Kidney epithelial cell (primary cell): ENCODE measurements at places on chromosomes 3 and 15.

- no peak for DNase-seq
Observed at GRCh38 chr3:157868196-157868595, 238.0 kb downstream of the SHOX2 start.

GRCh38 chr3:169984292-169984691 lies 17.7 kb downstream of the SEC62 start:
- no peak for DNase-seq

- no peak for DNase-seq
Observed at GRCh38 chr3:146464005-146464595, 5.3 kb downstream of the PLSCR2 start.

- DNase-seq = no peak
Observed at GRCh38 chr3:182978387-182978786, 2.0 kb downstream of the DCUN1D1 start.

DNA sequence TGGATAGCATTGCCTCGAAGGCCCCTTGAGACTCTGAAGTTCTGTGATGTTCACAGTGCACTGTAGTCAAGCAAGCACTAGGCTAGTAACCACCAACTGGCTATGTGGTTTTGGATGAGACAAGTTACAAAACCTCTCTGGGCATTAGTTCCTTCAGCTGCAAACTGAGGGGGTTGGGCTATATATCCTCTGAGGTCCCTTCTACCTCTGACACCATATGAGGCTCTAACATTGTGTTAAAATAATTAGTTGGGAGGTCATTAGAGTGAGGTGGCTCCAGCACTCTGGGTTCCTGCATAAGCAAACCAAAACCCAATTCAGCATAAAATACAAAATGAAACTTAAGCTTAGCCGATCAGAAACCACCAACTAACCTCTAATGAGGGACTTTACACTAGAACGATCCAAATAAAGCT lies 209.5 kb upstream of the LRRN1 start:
- no peak for DNase-seq

GRCh38 chr3:124282751-124283651 lies 291.1 kb upstream of the ROPN1 start:
- DNase-seq = no peak

- DNase-seq = no peak
Observed at GRCh38 chr3:151538456-151539393, 77.9 kb upstream of the IGSF10 start.

GRCh38 chr3:15356176-15356575 lies 23.8 kb upstream of the SH3BP5 start:
- no peak for DNase-seq

DNA sequence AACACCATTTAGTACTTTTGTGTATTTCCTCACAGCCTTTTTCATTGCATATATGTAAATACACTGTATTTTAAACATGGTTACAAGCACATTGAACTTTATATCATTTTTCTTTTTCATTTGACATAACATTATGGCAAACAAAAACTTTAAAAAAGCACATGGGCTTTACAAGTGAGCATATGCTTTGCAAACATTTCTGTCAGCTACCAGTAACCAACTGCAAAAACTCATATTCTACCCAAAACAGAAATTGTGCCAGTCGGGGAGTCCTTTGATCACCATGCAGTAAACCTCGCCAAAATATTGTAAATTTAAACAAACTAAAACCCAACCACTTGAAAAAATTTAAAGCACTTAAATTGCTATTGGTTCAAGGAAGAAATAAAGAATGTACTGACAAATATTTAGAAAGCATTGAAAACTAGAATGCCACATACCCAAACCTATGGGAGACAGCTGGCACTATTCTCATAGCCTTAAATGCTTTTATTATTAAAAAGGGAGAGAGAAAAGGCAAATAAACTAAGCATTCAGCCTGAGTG lies 24.4 kb downstream of the ZNF710 start:
- DNase-seq = no peak

GRCh38 chr3:9695345-9695744 lies 8.3 kb upstream of the CPNE9 start:
- DNase-seq = no peak

DNA sequence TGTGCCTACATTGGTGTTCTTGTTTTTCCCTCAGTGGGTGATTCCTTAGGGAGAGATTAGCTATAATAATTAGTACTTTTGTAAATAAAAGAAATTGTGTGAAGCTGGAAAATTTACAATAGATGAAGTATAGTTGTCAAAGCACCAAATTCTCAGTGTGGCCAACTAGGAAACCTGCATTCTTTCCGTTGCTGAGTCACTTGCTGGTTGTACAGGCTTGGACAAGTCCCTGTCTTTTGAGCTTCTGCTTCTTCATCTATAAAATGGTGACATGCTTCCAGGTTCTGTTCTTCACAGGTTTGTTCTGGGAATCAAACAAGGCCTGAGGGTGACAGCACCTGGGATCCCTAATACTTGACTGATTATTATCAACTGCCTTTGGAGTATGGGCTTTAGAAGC lies 184.1 kb upstream of the HES1 start:
- DNase-seq = no peak

GRCh38 chr15:50767332-50767861 lies 1.9 kb upstream of the SPPL2A start:
- DNase-seq = no peak

DNA sequence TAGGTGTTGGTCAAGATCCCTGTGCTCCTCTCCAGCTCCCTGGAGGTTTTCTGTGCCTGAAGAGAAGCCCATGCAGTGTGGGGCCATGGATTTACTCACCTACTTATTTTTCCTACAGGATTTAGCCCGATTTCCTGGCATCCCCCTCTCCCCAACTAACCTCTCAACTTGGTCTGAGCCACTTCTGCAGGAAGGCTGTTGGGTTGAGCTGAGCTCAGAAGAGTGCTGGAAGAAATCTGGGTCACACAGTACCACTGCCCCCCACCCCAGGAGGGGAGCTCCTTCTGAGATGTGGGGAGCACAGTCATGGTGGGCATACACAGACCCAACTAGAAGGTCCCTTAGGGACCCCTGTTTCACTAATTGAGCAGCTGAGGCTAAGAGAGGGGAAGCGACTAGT lies 34.4 kb upstream of the SLCO2A1 start:
- DNase-seq = no peak

DNA sequence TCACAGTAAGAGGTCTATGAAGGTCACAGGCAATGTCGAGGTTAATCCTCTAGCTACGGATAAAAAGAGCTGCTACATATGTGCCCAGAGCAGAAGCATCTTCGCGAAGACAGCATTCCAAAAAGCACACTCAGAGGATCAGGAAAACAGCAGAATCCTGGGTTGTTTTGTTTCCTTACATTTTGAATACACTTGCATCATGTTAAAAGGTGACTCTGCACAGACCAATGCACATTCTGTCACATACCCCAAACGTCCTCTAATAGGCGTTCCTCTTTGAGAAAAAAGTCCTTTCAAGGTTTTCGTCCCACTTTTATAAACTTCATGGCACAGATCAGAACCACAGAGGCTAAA lies 52.7 kb downstream of the VGLL4 start:
- DNase-seq = no peak

DNA sequence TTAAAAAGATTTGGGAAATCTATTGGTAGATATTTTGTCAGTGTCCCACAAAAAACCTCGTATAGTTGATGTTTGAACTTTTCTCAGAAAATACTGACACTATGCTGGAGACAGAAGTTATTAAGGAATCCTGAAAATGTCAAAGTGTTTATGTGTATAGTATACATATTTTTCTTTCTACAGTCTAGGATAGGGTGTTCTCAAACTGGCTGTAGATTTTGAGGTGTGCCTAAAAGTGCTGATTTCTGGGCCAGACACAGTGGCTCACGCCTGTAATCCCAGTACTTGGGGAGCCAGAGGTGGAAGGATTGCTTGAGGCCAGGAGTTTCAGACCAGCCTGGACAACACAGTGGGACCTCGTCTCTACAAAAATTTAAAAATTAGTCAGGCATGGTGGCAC lies 322.0 kb downstream of the NLGN1 start:
- no peak for DNase-seq

DNA sequence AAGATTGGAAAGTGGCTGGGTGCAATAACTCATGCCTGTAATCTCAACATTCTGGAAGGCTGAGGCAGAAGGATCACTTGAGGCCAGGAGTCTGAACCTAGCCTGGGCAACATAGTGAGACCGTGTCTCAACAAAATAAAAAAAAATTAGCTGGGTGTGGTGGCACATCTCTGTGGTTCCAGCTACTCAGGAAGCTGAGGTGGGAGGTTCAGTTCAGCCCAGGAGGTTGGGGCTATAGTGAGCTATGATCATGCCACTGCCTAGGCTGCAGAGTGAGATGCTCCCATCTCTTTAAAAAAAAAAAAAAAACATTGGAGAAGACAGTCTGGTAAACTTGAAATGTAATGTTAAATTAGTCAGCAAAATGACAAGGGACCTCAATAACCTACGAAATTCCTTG lies 57.9 kb downstream of the STAG1 start:
- no peak for DNase-seq

DNA sequence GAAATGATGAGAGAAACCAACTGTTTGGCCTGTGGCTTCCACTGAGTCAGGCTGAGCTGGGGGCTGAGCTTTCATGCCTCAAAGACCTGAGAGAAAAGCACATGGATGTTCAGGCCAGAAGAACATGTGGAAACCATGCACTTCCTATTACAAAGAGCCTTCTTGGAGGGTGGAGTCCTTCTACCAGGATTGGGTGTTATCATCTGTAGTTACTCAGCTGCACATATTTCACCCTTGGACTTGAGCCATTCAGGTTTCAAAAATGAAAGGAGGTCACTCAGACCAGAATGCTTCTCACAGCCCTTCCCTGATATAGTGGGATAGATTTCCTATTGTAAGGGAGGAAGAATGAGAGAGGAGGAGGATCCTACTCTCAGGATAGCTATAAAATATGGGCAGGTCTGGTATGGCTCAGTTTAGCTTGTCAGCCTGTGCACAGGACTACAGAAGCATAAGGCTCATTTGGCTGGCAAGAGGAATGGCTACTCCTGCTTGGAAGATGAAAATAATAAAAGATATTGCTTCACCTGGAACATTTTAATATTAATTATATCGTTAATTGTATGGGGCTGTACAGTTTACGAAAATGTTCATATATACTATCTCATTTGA lies 173.6 kb upstream of the TMC3 start:
- DNase-seq = no peak

DNA sequence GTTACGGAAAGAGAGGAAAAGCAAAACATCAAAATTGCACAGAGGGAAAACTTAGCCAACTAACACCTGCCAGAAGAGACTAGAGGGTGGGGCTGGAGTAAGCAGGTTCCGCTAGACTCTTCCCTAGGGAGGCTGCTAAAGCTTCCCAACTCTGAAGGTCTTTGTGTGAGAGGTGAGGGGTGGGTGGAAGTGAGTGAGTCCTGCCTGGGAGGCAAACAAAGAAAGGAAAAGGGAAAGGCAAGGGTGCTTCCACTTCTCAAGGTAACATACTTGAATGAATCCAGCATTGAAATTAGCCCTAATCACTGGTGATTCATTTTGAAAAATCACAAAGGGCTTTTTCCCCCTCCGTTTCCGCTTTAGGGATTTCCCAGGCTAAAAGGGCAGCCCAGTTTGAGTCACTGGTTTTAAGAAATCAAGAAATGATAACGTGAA lies 220.5 kb upstream of the ADAMTS9 start:
- peak; percentile 50 for DNase-seq

- DNase-seq = no peak
Observed at GRCh38 chr15:61828008-61828407, 232.2 kb downstream of the VPS13C start.

GRCh38 chr3:197256836-197257444 lies 41.5 kb downstream of the DLG1 start:
- DNase-seq = peak; percentile 4

DNA sequence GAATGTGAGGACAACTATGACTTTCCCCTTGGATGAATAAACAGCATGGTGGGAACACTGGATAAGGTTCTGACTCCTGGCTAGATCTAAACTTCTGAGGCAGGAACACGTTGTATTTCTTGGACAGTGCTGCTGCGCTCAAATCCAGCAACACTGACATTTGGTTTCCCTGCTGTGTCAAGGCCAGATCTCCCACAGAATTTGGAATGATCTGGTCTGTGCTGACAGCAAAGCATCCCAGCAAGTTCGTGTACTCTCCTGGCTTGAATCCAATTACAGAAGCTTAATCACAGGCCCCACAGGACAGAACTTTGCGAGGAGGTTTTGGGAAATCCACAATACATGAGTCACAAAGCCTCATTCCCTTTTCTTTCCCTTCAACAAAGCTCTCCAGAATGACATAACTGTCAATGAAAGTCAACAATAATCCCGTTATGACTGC lies 92.5 kb downstream of the ADAMTS9 start:
- DNase-seq = peak; percentile 34

- no peak for DNase-seq
Observed at GRCh38 chr3:142226474-142226873, 1.1 kb upstream of the GK5 start.

- DNase-seq = no peak
Observed at GRCh38 chr15:29538044-29538443, 268.4 kb upstream of the NSMCE3 start.
